Stimulated activated CD4-positive, alpha-beta T cell treated with anti-CD3 and anti-CD28 coated beads, Interleukin-12 subunit alpha, Interleukin-12 subunit beta, amount 100 ng/mL, for 4 hours (primary cell): ENCODE measurements at places on chromosomes 16 and 17.
A peak's percentile ranks its signal among the peaks of the same experiment; 100 is the strongest.

GRCh38 chr17:27651411-27652345 lies 20.7 kb downstream of the LGALS9 start:
- DNase-seq: peak; percentile 64

- DNase-seq: peak; percentile 54
Observed at GRCh38 chr17:17783116-17783824, 53.5 kb downstream of the SREBF1 start.

DNA sequence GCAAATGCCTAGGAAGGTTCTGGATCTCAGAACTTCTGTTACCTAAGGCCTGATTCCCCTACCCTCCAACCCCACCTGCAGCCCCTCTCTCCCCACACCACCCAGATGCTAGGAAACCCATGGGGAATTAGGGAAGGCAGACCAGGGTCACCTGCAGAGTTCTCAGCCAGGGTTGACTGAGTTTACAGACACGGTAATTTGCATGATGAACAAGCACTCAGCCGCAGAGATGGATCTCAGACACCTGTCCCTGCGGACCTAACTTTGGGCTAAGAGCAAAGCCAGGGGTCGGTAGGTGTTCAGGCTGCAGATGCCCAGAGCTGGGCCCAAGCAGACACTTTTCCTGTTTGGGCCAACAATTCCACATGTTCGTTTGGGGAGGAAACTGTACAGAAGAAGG lies 2.9 kb downstream of the ABI3 start:
- no peak for DNase-seq

GRCh38 chr17:20207262-20207985 lies 198.3 kb downstream of the SPECC1 start:
- DNase-seq: no peak

GRCh38 chr17:81722184-81723120 lies 10.4 kb downstream of the SLC25A10 start:
- no peak for DNase-seq

- no peak for DNase-seq
Observed at GRCh38 chr17:36829676-36830075, 107.6 kb upstream of the LHX1 start.

- DNase-seq: no peak
Observed at GRCh38 chr17:7574176-7574953, 5.1 kb upstream of the CD68 start.
